ENCODE measurements at places on chromosomes 4 and X.

DNA sequence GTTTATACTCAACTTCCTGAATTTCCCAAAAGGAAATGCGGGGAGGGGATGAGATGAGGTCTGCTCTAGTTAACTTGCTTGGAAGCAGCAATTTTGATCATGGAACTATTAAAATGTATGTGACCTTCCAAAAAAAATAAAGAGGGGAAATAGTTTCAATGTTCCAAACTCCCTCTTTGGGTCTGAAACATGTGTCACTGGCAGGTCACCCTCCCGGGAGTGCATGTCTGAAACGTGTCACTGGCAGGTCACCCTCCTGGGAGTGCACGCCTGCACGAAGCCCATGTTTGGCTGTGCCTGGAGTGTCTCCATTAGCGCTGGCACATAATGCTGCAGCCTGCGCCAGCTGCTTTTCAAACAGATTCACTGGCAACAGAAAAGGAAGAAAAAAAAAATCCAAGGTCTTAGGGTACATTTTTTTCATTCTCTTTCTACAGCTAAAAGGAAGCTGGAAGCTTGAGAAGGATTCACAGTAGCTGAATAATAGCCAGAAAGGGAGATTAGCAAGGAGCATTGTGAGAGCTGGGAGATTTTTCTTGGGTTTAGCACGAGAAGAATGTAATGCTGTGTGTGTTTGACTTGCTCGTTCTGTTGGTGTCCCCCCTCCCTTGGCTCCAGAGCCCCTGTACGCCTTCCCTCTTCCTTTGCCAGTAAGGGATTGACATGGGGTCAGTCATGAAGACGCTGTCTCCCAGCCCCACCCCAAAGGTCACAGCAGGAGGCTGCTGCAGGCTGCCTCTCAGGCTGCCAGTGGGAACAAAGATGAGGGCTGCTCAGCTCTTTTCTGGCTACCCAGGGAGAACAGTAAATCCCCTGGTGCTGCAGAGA lies 39.2 kb upstream of the TLR3 start:
- DNase-seq = peak; percentile 21

DNA sequence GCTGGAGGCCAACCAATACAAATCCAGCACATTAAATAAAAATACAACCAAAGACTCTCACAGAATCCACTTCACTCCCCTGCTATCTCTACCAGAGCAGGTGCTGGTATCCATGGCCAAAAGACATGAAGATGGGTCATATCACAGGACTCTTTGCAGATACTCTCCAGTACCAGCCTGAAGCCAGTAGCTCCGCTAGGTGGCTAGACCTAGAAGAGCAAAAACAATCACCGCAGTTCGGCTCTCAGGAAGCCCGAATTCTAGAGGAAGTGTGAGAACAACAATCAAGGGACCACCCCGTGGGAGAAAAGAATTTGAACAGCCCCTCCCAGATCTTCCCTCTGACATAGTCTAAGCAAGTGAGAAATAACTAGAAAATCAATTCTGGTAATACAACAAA lies 20.2 kb downstream of the CLIC2 start:
- DNase-seq = no peak

GRCh38 chr4:82200046-82200445 lies 173.7 kb downstream of the HNRNPD start:
- DNase-seq = no peak

DNA sequence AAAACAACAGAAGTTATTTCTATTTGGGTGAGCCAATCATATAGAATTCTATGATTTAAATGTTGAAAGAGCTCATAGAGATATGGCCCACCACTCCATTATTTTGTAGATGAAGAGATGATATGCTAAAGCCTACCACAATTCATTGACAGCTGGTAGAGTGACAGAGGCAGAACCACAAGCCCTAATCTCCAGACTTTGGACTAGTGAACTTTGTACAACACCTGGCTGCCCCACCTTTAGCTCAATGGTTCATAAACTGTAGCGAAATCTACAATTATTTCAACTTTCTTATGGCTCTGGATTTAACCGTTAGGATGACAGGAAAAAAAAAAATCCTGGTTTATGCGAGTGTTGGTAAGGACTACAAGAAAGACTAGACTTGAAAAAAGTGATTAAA lies 50.9 kb downstream of the PRKG2 start:
- DNase-seq = no peak

DNA sequence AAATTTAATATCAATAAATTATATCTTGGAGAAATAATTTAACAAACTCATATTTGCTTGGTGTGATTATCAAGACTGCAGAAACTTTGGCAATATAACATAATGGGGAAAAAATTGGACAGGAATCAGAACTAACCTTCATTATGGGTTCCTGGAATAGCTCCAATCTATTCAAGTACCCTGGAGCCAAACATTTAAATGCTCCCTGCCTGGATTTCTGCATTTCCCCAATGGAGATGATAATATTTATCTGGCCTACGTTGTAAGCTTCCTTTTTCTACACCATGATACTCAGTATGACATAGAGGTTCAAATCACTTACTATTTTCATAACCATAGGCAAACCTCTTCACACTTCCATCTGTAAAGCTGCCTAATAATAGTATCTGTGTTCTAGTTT lies 326.8 kb downstream of the TRIML1 start:
- no peak for DNase-seq

- no peak for DNase-seq
Measured at GRCh38 chr4:1385373-1386340, 20.6 kb downstream of the NKX1-1 start.

- no peak for DNase-seq
Measured at GRCh38 chr4:147828331-147828905, 96.5 kb downstream of the ARHGAP10 start.

DNA sequence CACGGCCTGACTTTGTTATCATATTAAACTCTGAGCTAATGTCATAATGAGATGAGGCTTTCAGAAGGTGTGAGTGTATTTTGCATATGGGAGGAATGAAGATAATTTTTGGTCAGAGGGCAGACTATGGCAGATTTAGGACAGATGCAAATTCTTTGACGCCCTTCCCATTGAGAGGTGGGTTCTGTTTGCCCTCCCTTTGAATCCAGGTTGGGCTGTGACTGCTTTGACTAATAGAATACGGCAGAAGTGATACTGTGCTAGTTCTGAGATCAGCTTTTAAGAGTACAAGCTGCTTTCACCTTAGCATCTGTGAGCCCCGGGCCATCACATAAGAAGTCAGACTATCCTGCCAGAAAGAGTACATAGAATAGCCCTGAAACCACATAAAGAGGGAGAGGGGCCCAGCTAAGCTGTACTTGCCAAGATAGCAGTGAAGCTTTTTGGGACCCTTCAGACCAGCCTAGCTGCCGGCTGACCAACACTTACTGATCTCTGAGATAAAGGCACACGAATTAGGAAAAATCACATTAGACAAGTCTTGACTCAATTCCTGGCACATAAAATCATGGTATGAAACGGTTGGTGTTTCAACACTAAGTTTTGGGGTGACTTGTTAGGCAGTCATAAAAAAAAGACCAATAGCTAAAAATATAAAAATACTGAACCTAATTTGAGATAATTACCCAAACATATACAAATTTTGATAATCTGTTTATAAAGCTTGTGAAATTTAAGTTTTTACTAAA lies 166.7 kb upstream of the SH3RF1 start:
- no peak for DNase-seq

DNA sequence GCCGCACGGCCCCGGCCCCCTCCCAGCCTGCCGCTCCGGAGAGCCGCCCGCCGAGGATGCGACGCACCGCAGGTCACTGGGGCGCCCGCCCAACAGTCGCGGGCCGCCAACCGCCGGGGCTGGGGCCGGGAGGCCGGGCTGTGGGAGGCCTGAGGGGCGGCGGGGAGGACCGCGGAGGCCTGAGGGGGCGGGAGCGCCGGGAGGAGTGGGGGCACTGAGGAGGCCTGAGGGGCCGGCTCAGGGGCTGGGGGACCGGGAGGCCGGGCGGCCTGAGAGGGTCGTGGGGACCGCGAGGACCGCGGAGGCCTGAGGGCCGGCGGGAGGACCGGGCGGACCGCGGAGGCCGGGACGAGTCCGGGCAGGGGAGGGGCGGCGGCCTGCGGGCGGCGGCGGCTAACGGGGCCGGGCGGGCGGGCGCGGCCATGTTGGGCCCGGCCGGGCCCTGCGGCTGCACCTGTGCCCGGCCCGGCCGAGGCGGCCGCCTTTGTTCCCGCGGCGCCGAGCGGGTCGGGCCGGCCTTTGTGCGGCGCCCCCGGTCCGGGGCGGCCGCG lies 353 bp downstream of the NSD2 start:
- no peak for DNase-seq

GRCh38 chr4:37486166-37486565 lies 200.0 kb downstream of the RELL1 start:
- DNase-seq = no peak

GRCh38 chrX:46571423-46572339 lies 1.9 kb upstream of the CHST7 start:
- no peak for DNase-seq

DNA sequence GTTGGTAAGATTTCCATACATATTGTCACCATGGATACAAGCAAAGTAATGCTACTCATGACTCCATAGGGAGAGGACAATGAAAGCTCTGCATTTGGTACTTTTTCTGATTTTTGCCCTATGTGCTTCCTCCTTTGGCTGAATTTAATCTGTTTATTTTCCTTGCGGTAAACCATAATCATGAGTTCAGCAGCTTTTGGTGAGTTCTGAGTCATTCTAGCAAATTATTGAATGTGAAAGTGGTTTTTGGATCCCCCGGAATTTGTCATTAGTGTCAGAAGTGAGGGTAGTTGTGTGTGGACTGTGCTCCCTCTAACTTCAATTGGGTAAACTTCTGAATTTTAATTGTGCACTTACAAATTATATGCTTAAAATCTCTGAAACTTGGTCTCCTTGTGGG lies 170.3 kb downstream of the MOSPD2 start:
- no peak for DNase-seq

GRCh38 chr4:1879485-1879884 lies 8.3 kb downstream of the NSD2 start:
- DNase-seq = no peak

GRCh38 chrX:18755651-18756050 lies 48.2 kb downstream of the PPEF1 start:
- no peak for DNase-seq

DNA sequence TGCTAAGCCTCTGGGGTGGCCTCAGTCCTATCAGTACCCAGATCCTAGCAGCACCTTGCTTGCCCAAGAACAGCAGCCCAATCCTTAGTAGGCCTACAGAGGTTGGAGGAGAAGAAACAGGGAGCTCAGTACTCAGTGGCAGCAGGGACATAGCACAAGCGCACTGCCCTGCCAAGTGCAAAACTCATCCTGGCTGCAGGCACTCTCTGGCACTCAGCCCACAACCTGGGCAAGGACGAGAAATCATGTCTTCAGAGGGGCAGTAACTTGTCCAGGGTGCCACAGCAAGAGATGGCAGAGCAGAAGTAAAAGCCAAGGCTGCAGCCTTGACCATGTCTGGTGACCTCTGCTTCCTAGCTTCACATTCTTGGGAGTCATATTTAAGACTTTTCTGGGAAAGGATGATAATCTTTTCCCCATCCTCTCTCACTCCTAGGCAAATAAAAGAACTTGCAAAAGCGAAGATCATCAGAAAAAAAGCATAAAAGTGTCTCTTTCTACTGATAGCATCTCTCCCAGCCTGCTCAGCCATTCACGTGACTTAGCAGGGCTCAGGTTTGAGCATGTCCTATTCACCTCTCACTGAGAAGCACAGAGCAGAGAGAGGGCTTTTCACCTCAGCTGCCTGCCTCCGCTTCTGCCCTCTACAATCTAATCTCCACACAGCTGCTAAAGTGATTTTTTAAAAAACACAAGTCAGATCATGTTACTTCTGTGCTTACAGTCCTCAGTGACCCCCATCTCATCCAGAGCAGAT lies 37.2 kb upstream of the MAGEA4 start:
- no peak for DNase-seq

- no peak for DNase-seq
Measured at GRCh38 chrX:105209406-105209805, 11.1 kb downstream of the TEX13A start.

DNA sequence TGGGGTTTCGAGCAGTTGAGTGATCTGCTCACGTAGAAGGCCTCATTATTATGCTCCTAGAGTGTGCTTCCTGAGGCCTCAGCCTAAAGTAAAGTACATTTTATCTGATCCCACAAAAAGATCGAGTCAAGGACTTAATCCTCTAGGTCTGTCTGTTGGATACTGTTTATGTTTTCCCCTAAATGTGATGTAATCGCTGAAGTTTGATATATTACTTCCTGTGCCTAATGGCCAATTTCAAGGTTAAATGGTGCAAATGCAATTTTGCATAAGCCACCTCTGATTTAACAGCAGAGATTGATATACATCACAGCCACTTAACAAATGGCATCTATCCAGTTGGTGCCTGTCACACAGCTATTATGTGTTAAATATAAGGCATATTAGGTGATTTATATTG lies 19.4 kb upstream of the SERTM2 start:
- no peak for DNase-seq

DNA sequence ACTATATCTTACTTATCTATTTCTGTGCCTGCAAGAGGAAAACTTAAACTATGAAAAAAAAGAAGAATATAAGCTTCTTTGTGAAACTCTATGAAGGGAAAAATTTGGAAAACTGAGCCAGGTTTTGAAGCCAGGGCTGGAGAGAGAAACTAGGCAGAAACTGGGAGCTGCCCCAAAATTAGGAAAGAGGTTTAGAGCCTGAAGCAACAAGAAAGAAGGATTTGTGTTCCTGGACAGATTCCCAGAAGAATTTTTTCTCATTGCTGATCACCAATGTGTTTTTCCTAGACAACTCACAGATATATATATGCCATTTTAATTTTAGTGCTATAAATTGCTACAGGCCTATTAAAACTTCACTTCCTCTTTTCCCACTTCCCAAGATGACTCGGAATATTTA lies 245.0 kb upstream of the GEMIN8 start:
- no peak for DNase-seq

- no peak for DNase-seq
Measured at GRCh38 chr4:143046454-143046853, 138.3 kb upstream of the USP38 start.
